CD4-positive, alpha-beta memory T cell (primary cell): ENCODE measurements at places on chromosomes 16 and 17.

DNA sequence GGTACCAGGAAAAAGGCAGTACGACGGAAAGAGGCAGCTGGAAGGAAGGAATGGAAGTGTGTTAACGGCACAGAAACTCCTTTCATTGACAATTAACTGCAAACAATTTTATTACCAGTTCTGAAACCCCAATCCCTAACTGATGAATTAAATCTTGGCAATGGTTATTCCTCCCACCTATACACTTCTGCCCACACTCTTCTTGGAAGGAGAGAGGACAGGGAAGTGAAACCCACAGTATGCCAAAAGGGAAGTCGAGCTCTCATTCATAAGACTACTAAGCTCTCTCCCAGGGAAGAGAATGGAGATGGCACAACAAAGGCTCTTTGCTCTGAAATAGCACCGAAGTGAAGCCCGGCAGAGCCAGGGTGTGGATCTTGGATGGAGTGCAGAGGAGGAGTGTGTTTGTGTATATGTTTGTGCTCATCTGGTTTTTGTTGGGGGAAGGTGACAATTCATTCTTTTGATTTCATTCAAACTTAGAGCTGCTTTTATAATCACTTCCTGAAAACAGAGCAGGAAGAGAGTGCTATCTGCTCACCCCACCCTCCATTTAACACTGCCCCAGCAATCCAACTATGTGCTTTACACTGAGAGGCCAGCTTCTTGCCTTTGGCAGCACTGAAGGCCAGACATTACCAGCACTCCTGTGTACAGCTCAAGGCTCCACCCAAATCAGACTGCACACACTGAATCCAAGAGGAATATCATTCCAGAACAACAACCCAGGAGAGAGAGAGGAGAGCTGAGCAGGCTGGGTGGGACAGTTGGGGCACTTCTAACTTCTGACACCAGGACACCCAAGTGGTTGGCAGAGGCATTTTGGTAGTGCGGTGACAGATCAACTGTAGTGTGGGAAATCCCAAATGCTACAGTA is 68.7 kb downstream of the HIC1 start:
- DNase-seq = no peak

- DNase-seq = no peak
These were observed 19.6 kb upstream of the N4BP1 start for GRCh38 chr16:48629531-48629930.

DNA sequence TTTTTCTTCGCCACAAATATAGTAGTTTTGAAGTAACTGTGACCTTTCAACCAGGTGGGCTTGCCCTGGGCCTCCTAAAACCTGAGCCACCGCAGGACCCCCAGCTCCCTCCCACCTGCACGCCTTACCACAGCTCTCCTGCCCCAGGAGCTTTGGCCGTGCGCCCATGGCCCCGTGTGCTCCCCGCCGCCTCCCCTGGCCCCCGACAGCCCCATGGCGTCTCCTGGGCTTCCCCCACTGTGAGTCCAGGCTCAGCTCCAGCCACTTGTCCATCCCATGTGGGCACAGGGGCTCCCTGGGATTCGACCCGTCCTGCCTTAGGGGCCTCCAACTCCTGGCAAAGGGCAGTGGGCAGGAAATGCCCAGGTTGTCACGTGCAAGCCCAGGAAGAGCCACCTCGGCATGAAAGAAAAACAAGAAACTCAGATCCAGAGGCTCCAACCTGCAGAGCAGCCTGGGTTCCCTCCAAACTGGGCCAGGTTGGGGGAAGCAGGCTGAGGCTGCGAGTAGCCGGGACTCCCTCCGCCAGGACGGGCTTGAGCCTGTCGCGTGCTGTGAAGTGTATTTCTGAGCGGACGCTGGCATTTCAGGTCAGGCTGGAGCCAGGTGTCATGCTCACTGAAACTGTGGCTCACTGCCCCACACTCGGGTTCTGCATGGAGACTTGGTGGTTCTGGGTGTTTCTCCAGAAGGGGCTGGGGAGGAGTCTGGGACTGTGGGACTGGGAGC is 5.8 kb downstream of the LGALS3BP start:
- DNase-seq = no peak

DNA sequence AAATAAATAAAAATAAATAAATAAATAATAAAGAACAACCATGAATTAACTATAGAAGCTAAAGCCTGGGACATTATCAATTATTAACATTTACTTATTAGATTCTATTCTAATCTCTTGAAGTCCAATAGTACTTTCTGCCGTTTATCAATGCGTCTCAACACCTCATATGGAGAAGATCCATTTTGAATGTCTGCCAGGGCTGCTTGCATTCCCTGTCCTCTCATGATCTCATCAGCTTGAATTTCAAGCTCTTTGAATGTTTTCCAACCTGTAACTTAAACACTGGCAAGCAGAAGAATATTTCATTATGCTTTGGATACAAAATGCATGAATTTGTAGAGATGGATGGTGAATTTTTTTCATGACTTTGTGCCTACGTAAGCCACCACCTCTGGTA is 191.9 kb upstream of the ANKFN1 start:
- DNase-seq = no peak

DNA sequence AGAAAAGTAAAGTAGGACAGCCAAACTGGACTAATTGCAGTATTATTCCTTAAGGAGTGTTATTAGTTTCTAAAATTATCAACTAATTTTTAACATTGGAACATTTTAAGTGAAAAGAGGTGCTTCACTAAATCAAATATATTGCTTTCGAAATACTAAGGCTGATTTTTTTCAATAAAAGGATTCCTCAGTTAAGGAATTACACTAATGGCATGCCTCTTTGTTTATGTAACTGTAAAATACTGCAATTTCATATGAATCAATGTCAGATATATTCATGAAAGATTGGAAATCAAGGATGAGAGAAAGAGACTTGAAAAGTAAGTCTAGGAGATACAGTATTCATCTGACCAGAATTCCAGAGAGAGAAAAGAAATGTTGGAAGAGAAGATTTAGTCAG is 129.8 kb downstream of the TANC2 start:
- DNase-seq = no peak

- no peak for DNase-seq
These were observed 101.4 kb upstream of the ZFHX3 start for GRCh38 chr16:73149334-73149733.

GRCh38 chr17:42407289-42407836 is 15.7 kb downstream of the CAVIN1 start:
- peak; percentile 65 for DNase-seq

GRCh38 chr16:6110346-6110745 is 1012.8 kb upstream of the EEF2KMT start:
- no peak for DNase-seq

- DNase-seq = no peak
These were observed 18.6 kb upstream of the PITPNM3 start for GRCh38 chr17:6574687-6575595.

- no peak for DNase-seq
These were observed 225.1 kb upstream of the CA10 start for GRCh38 chr17:52383493-52384100.

GRCh38 chr16:11870399-11870798 is 19.1 kb upstream of the RSL1D1 start:
- DNase-seq = no peak

- DNase-seq = no peak
These were observed 144.8 kb downstream of the CDH8 start for GRCh38 chr16:61891460-61891859.

- DNase-seq = no peak
These were observed 55.2 kb downstream of the PRMT7 start for GRCh38 chr16:68366062-68366461.

GRCh38 chr16:85681255-85681654 is 7.5 kb downstream of the GINS2 start:
- no peak for DNase-seq

DNA sequence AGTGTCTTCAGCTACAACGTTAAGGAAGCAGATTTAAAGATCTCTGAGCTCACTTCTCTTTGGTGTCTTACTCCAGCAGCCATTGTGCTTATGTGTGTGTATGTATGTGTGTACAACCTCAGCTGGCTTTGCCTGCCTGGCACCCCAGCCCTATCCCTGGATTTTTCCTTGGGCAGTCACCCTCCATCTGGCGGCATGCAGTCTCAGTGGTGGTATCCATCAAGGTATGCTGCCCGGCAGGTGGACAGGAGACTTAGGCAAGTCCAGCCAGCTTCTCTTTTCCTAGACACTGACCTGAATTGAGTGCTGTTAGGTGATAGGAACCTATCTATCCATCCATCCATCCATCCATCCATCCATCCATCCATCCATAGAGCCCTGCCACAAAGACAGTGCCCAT is 280.8 kb upstream of the CCL2 start:
- no peak for DNase-seq

DNA sequence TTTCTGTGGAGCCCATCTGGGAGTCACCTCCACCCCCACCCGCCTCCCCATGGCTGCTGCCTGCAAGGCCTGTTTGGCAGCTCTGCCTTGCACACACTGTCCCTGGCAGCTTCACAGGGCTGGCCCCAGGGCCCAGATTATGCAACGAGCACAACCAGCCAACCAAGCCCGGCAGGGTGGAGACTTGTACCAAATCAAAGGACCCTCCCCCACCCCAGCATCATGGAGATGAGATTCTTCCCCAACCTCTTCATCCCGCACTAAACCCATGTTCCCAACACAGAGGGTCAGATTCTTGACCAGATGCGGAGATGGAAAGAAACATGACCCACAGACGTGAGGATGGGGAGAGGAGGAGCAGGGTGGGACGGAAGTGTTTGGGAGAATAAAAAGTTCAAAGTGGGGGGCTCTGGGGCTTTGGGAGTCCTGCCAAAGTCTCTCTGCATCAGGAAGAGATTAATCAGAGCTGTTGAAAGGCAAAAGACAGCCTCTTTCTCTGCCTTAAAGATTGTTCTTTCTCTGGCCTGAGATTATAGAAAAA is 3.8 kb downstream of the SMARCD2 start:
- DNase-seq = no peak

- no peak for DNase-seq
These were observed 438 bp downstream of the GRN start for GRCh38 chr17:44345454-44346026.

GRCh38 chr16:55737318-55737717 is 81.5 kb downstream of the SLC6A2 start:
- DNase-seq = no peak

DNA sequence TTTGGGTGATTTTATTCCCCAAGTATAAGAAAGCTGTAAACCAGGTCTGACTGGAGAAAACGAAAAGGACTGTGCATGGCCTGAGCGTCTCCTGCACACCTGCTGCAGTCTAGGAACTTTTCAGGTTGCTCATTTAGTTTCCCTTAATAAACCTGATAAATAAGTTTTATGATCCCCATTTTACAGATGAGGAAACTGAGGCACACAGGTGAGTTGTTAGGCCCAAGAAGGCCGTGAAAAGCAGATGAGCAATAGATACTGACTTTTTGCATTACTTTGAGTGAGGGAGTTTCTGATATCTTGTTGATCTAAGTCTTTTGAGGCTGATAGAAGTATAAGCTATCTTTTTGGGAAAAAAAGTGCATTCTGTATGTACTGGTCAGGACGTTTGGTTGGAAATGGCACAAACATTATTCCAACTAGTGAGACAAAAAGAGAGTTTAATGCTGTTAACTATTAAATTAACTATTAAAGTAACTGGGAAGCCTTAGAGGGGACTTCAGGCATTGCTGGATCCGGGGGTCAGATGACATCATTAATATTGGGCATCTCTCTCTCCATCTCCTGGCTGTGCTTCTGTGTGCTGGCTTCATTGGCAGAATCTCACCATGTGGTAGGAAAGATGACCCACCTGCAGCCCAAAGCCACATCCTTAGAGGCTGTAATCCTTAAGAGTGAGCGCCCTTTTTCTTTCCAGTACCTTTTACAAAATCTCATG is 163.4 kb downstream of the CMIP start:
- DNase-seq = no peak

DNA sequence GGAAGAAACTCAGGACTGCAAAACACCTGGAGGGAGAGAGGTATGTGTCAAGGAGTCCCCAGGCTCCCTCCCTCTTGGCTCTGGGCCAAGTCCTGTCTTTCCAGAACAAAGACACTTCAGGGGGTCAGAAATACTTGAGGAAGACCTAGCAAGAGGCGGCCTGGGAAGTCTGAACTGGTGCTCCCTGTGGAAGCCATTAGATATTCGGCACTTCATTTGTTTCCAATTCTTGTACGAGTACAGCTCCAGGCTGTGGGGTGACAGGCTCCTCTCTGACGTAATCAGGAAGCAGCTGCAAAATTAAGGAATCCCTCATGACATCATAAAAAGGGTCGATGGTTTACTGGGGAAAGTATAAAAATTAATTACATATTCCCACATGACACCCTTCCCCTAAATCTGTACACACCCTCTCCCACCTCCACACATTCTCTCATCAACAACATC is 108.7 kb downstream of the SMG6 start:
- no peak for DNase-seq

DNA sequence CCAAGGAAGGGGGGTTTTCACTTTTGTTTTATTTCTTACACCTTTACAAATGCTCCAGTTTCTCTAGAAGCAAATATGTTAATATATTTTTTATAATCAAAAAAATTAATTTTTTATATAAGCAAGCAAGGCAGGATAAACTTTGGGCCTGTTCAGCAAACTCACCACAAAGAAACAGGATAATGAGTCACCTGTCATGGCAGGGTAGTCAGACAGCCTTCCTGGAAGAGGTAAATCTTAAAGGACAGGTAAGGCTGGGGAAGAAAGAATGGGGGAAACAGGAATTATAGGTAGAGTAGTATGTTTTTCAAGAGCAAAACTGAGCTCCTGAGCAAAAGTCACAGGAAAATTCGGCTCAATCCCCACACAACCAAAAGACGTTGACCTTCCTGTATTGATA is 186.3 kb upstream of the SOX9 start:
- DNase-seq = no peak

- no peak for DNase-seq
These were observed 148.7 kb downstream of the GRIN2A start for GRCh38 chr16:10033556-10033955.

DNA sequence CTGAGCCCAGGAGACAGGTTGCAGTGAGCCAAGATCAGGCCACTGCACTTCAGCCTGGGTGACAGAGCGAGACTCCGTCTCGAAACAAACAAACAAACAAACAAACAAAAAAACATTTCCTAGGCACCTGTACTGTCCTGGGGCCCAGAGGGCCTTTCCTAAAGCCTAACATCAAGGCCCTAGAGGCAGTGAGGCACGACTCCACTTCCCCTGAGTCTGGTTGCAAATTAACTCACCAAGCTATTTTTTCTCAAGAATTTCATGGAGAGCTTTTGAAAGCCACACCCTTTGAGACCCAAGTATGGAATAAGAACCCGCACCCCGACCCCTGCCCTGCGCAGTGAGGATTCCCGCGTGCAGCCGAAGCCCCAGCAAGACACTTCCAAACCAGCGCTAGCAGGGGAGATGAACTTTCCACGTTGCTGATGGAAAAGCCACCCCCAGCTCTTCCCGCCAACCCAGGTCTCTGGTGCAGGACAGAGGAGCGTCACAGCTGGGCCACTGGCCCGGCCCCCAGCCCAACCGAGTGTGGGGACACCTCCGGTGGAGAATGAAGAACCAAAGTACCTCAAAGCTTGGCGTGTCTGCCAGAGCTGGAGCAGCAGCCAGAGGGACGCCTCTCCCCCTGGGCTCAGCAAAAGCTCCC is 1.2 kb downstream of the CHST5 start:
- no peak for DNase-seq

GRCh38 chr17:82055023-82055964 is 3.6 kb downstream of the GPS1 start:
- DNase-seq = no peak

- no peak for DNase-seq
These were observed 58.4 kb downstream of the PHKB start for GRCh38 chr16:47519546-47519945.
